Suppressor macrophage (primary cell): ENCODE measurements at places on chromosomes 12 and 14.

DNA sequence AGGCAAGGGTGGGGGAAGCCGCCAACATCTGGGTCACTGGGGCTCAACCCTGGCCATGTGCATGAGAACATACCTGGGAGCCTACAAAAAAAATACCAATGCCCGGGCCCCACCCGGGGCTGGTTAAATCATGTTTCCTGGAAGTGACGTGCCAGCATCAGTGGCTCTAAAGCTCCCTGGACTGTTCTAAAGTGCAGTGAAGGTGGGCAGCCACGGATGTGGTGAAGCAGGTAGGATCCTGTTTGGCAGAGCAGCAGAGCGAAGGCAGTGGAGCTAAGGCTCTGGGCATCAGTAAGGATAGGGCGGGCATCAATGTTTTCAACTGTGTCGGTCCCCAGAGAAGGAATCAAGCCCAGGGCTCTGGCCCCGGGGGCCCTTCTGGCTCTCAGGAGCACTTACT lies 525 bp upstream of the GPR68 start:
- DNase-seq, result no peak

GRCh38 chr12:107461222-107461975 lies 224.2 kb upstream of the PWP1 start:
- DNase-seq, result peak; percentile 31

GRCh38 chr12:46360908-46361666 lies 11.5 kb downstream of the SLC38A2 start:
- DNase-seq, result peak; percentile 55

DNA sequence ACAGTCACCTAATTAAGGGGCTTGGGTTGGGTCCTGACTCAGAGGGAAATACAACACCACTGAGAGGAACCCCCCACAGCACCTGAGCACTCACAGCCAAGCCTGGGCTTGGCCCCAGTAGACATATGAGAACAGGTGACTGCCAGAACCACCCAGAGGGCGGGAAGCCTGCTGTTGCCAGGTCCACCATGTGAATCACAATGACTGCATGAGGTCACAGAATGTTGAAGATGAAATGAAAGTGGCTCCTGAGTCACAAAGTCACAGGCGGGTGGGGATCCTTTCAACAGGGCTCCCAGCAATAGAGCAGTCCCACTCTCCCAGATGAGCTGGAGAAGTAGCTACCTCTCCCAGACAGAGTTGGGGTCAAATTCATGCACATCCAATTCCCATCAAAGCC lies at the start of gene LRRC74A:
LRRC74A (plus strand) TSS at position 287 of the 400 bp plus-strand sequence. CDS start 290 bp downstream, outside the sequence.
- peak; percentile 28 for DNase-seq

- DNase-seq, result no peak
Observed at GRCh38 chr12:4486980-4487379, 41.4 kb upstream of the FGF6 start.

DNA sequence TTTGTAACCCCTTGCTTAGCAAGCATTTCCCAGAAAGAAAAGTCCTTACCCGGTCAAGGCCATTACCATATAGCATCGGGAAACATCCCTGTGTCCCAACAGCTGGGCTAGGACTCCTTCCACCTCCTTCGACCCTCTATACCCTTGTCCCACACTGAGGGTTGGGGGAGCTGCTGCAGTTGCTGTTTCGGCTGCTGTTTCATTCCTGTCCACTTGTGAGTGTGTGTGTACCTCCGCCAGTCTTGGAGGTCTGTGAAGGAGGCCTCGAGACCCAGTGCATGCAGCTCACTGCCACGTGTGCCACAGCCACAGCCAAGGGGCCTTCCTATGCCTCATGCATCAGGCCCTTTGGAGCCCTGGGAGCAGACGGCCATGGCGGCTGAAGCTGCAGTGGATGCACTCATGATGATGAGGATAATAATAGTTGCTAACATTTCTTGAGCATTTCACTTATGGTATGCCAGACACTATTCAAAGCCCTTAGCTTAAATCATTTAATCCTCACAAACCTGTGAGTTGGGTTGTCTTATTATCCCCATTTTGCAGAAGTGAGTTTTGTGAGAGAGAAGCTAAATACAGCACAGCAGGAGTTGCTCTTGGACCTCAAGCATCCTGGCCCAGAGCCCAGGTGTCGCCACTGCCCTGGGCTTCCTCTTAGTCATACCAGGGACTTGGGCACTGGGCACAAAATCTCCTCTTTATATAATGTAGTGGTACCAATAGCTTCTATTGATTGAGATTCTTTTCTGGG lies 156.5 kb downstream of the PRKCH start:
- DNase-seq, result peak; percentile 38

- no peak for DNase-seq
Observed at GRCh38 chr12:64061868-64062375, 160.2 kb downstream of the KICS2 start.

DNA sequence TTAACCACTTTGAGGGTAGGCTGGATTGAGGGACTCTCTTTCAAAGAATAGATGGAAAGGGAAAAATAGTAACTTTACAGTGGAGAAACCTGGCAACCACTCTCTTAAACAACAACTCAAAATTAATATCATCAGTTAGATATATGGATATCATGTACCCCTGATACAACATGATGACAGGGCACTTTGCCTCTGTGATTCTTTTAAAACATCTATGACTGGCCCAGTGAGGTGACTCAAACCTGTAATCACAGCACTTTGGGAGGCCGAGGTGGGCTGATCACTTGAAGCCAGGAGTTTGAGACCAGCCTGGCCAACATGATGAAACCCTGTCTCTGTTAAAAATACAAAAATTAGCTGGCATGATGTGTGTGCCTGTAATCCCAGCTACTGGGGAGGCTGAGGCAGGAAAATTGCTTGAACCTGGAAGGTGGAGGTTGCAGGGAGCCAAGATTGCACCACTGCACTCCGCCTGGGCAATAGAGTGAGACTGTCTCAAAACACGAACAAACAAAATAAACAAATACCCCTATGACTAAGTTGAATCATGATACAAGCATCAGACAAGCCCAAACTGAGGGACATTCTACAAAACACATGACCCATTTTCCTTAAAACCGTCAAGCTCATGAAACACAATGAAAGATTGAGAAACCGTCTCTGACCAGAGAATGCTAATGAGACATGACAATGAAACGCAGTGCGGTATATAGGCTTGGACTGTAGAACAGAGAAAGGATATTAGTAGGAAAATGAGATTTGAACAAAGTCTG lies 26.4 kb upstream of the SLC7A8 start:
- no peak for DNase-seq

GRCh38 chr14:24162093-24162492 lies 1.0 kb downstream of the IRF9 start:
- DNase-seq, result no peak

- no peak for DNase-seq
Observed at GRCh38 chr14:77185093-77185465, 3.5 kb downstream of the TMEM63C start.

GRCh38 chr12:57011438-57012424 lies 4.6 kb downstream of the TAC3 start:
- no peak for DNase-seq

GRCh38 chr14:86057018-86057667 lies 527.2 kb downstream of the FLRT2 start:
- peak; percentile 59 for DNase-seq

- DNase-seq, result no peak
Observed at GRCh38 chr14:92690171-92691011, 58.0 kb downstream of the LGMN start.
